Fibroblast of the aortic adventitia (primary cell): ENCODE measurements at places on chromosomes 4 and X.

DNA sequence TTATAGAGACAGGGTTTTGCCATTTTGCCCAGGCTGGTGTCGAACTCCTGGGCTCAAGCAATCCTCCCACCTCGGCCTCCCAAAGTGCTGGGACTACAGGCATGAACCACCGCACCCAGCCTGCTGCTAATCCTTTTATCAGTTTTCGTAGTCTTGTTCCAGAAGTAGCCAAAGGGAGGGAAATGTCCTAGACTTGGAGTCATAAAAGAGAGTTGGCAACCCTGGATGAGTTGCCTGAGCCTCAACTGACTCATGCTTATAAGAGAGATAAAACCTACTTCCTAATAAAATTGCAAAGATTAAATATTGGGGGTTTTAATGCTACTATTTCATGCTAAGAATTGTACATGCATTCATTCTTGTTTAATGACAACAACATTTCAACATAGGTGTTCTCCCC, 44.3 kb downstream of the CD40LG start:
- peak; percentile 43 for DNase-seq

DNA sequence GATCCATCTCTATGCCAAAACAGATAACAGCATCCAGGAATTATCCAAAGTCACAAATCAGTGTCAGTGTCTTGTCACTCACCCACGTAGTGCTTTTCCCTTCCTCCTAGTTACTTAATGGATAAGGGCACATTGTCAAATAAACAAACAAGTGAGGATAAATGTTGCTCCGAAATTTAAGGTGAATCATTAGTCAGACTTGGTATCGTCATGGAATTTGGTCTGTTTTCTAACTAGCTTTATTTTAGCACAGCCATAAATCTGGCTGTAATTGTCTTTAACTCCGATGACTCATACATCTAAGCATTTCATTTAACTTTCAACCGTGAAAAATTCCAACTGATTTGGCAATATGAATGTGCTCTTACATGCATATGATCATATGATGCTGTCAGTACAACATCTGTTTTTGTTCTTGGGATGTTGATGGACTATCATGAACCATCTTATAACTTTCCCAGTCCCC, 83.3 kb downstream of the SNCA start:
- peak; percentile 95 for DNase-seq

DNA sequence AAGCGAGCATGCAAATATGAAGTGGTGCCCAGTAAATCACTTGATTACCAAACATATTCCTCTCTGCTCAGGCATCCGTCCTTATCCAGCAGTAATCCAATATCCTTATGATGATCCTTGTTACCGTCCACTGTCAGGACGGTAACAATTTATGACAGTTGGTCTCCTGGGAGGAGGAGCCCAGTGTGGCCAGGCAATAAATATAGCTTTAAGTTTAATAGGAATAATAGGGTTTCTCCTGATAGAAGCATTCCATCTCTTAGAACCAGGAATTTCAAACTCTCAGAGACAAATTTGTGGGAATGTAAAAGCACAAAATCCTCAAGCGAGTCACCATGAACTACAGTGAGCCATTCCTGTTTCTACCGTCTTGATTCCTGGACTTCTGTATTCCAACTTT, 171.2 kb upstream of the IL15 start:
- no peak for DNase-seq

- DNase-seq = no peak
These were observed 55.0 kb downstream of the MAGEC1 start for GRCh38 chrX:141958675-141959074.

DNA sequence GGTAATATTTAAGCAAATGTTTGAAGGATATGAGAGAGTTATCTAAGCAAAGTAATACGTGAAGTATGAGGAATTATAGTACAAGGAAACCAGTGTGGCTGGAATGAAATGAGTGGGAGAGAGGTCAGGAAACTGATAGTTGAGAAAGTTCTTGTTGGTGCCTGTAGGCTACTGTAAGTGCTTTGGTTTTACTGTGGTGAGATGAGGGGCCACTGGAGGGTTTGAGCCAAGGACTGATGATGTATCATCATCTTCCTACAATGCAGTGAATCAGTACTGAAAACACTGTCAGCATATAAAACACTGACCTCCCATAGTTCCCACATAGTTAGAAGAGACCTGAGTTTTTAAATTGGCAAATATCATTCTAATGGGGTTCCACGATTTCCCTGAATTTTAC, 367.5 kb upstream of the CTSO start:
- peak; percentile 69 for DNase-seq

DNA sequence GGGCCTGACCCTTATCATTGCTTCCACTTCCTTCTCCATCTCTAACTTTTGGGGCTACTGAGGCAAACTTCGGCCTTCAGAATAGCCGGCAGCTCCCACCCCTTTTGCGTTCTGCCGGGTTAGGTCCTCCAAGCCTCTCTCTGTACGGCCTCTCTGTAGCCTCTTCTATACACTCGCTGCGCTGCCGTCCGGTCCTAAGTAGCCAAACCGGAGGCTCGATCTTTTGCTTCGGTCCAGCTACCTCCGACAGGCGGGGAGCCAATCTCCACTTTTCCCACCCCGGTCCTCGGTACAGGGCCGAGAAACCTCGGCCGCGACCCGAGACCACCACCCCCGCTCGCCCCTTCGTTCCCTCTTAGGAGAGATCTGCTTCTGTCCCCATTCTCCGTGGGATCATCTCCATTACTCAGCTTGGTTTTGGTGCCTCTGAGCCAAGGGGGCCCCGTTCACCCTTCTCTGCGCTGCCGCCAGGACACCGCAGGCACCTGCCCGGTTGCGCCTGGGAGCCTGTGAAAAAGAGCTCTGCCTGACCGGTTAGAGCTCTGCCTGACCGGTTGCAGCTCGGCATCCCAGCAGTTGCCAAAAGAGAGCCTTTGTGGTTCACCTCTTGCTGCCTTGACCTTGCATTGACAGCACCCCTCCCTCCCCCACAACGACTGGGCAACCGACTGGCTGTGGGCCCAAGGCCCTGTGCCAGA, 1.0 kb upstream of the HTR2C start:
- no peak for DNase-seq

GRCh38 chrX:53305996-53306937, 24.9 kb upstream of the IQSEC2 start:
- DNase-seq = no peak

GRCh38 chrX:45191383-45191782, 9.3 kb downstream of the DIPK2B start:
- DNase-seq = no peak

- peak; percentile 44 for DNase-seq
These were observed 39.6 kb upstream of the BBS12 start for GRCh38 chr4:122692641-122693520.

GRCh38 chrX:150202641-150203247, 160.4 kb upstream of the MAMLD1 start:
- peak; percentile 37 for DNase-seq

- DNase-seq = no peak
These were observed 57.1 kb upstream of the PRDM8 start for GRCh38 chr4:80140194-80140593.

DNA sequence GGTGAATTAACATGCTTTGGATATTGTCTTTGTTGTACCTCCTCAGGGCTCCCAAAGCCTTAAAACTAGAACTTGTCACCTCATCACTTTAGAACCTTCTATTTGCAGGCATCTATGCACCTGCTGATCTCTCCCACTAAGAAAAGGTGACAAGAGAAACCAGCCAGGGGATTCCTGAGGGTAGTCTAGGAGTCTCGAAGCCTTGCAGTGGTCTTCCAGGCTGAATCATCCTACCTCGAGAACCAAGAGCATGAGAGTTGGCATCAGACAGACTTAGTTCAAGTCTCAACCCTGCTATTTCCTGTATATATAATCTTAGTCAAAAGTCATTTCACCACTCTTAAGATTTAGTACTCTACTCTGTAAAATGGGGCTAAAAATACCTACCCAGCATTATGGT, 29.6 kb downstream of the RTL5 start:
- no peak for DNase-seq

- DNase-seq = no peak
These were observed 150.9 kb downstream of the SPRY1 start for GRCh38 chr4:123547216-123548165.

DNA sequence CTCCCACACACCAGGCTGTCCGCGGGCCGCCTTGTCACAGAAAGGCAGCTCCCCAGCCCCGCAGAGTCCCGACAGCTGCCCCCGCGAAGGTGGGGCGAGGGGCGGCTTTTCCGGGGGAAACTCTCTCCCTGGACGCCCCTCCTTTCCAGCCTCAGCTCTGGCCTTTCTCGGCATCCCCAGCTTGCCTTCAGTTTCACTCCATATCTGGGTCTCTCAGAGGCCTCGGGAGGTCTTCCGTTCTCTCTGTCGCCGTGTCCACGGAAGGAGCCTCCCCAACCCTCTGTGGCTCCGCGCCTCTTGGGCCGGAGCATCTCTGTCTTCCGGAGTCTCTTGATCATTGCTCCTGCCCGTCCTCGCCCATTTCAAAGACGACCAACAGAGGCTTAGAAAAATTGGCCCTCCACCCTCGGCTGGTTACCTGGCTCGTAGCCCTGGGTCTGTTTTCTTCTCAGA, 6.1 kb upstream of the MSX1 start:
- DNase-seq = no peak

GRCh38 chr4:26892480-26893150, 32.0 kb downstream of the STIM2 start:
- no peak for DNase-seq

DNA sequence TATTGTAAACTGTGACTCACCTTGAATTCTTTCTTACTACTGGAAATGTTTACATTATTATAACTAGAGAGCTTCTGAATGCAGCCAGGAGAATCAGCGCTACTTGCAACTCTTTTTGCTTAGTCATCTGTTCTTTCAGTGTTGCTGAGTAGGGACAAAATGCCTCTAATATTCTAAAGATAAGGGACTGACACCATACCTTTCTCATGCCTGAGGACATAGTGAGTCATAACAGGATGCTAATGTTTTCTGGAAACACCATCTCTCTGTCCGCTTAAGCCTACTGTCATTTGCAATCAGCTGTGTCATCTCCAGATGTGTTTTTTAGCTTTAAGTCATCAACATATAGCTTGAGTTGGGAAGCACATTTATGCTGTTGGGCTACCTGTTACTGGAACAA, 108.3 kb downstream of the QRFPR start:
- peak; percentile 44 for DNase-seq

GRCh38 chr4:122522944-122523343, 66.4 kb upstream of the IL2 start:
- no peak for DNase-seq

DNA sequence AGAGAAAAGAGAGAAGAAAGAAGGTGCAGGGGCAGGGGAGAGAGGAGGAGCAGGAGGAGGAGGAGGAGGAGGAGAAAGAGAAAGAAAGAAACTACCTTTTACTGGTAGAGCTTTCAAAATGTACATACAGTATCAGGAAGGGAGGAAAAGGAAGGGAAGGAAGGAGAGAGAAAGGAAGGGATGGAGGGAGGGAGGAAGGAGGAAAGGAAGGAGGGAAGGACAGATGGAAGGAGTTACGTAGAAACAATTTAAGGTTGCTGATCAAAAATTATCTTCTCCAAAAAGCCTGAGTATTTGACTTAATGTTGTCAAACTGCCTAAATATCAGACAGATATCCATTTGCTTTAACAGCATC, 13.4 kb downstream of the TBC1D9 start:
- DNase-seq = no peak
